Skin of body (tissue), 3 donors: ENCODE measurements at places on chromosomes 1 and 21.

GRCh38 chr1:181033799-181034451 lies at the start of gene MR1:
Gene MR1 (plus strand): TSS chr1:181033983. CDS start chr1:181034008, 25 bp downstream.
- peak; percentile 85 for DNase-seq

DNA sequence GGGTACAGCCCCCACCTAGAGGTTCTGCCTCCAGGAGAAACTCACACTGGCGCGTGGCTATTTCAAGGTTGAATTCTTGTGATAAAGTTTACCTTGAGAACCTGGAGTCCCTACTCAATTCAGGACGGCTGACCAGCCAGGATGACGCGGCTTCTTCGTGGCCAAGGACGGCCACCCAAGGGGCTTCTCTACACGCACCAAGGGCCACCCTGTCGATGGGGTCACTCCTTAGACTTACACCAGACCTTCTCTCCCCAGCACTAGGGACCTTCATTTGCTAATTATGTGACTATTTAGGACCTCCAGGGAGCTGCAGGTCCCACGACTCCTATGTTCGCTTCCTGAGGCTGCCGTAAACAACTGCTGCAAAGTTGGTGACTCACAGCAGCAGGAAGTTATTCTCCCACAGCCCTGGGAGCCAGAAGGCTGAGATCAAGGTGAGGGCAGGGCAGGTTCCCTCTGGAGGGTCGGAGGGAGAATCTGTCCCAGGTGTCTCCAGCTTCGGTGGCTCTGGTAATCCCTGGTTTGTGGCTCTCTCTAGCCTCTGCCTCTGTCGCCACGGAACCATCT lies 135.9 kb downstream of the NPHP4 start:
- no peak for DNase-seq

DNA sequence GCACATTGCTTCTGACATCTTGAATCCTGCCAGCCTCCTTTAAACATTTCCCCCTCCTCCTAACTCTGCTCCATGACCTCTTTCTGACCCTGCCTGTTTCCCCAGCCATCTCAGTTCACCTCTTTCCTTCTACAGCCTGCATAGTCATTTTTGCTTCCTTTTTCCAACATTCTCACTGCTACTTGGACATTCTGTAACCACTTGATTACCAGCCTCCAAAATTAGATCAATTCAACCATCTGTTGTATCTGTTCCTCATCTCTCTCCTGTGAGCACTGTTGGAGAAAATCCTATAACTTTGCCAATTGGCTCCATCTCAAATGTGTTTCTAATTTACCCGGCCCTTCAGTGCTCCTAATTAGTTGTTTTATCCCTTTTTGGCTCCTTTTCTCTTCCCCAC lies 27.5 kb upstream of the GPR88 start:
- peak; percentile 34 for DNase-seq

DNA sequence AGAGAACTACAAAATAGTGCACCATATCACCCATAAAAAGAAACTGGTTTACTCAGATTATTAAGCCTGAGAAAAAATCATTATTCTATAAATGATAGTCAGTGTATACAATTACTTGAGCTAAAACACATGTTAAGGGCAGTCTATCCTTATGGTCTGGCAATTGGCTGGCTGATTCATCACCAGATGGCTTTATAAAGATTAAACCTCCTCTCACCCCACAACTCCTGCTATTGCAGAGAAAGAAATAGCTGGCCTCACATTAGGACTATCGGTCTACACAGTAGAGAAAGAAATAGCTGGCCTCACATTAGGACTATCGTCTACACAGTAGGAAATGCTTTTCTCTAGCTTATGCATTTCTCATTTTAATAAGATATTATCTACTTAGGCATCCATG lies 21.2 kb downstream of the CEP170 start:
- DNase-seq: no peak

DNA sequence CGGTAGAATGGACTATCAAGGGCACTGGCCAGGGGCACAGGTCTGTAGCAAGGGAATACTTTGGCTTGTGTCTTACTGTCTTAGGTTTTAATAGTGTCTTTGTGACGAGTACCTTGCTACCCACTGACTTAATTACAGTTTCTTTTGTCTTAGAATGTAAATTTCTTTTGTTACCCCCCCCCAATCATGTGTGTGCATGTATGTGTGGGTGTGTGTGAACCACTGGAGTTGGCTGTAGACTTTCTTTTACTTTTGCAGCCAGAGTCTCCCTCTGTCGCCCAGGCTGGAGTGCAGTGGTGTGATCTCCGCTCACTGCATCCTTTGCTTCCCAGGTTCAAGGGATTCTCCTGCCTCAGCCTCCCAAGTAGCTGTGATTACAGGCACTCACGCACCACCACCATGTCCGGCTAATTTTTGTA lies 61.8 kb upstream of the CLDN14 start:
- no peak for DNase-seq

GRCh38 chr1:193762236-193762635 lies 575.8 kb upstream of the B3GALT2 start:
- no peak for DNase-seq

DNA sequence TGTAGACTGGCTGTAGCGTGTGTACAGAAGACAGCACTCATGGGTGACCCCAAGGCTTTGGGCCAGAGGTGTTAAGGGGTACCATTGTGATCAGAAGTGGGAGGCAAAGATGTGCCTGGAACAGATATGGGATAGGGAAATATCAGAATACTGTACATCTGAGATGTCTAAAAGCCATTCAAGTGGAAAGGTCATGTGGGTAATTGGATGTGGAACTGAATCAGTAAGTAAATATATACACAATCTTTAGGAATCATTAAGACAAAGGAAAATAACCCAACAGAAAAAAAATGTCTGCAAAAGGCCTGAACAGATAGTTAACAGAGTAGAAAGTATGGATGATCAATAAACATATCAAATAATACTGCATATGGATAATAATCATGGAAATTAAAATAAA lies 26.5 kb downstream of the OR13G1 start:
- DNase-seq: no peak

DNA sequence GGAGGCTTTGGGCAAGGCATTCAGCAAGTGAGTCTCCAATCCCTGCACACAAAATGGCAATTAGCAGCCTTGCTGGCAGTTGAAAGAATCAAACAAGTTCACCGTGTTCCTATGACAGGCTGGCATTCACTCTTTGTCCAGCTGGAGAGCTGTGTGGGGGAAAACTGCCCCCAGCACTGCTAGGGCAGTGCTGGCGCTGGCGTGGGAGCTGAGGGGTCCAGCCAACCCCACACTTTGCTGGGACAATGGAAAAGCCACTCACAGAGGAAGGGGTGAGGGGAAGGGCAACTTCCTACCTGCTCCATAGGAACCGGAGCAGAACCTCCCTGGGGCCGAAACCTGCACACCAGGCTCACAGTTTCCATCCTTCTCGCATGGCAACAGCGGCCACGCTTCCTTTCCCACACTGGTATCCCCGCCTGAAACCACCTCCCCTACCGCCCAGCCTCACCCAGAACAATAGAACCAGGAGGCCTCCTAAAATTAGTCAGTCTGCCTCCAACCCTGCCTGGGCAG lies 26.7 kb upstream of the KCNN3 start:
- no peak for DNase-seq

- no peak for DNase-seq
Measured at GRCh38 chr1:70892930-70893329, 154.7 kb downstream of the PTGER3 start.

GRCh38 chr1:8318436-8318835 lies 522 bp downstream of the SLC45A1 start:
- DNase-seq: no peak

- no peak for DNase-seq
Measured at GRCh38 chr1:158398818-158399514, at the start of gene OR10T2. Gene OR10T2 (minus strand): TSS chr1:158399466. CDS start chr1:158399466, 0 bp downstream.

DNA sequence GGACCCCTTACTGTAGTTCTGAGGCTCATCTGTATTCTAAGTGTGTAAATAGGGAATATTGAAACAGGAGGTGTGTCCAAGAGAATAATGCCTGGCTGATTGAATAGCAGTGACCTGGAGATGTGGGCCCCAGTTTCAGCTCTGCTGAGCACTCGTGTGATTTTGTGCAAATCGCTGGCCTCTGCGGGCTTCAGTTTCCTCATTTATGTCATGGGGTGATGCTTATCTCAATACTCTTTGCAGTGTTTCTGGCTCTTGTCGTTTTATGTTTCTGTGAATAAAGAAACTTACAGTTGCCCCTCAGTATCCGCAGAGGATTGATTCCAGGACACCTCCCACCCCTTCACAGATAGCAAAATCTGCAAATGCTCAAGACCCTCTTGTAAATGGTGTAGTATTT lies 5.0 kb downstream of the COG2 start:
- DNase-seq: no peak

DNA sequence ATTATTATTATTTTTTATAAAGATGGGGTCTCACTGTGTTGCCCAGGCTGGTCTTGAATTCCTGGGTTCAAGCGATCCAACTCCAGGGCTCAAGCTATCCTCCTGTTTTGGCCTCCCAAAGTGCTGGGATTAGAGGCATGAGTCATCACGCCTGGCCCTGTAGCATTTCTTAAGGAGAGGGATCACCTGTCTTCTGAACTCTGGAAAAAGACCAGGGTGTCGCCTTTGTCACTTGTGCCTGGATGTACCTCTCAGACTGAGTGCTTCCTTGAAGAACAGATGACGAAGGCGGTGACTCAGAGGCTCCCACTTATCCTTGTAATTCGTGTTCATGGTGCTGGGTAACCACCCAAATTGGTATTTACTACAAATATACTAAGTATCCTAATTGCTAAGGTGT lies 2.4 kb upstream of the CGN start:
- no peak for DNase-seq

GRCh38 chr1:31904339-31905092 lies 33.7 kb downstream of the PTP4A2 start:
- no peak for DNase-seq

GRCh38 chr1:192491804-192492554 lies 83.6 kb upstream of the RGS1 start:
- no peak for DNase-seq

GRCh38 chr21:37432710-37433455 lies 66.3 kb downstream of the DYRK1A start:
- no peak for DNase-seq

- no peak for DNase-seq
Measured at GRCh38 chr1:187009320-187009719, 180.6 kb downstream of the PLA2G4A start.

GRCh38 chr1:204990059-204990664 lies 52.9 kb upstream of the CNTN2 start:
- DNase-seq: no peak

- no peak for DNase-seq
Measured at GRCh38 chr1:202288177-202288576, 53.6 kb downstream of the UBE2T start.

GRCh38 chr1:157673008-157673407 lies 27.6 kb downstream of the FCRL3 start:
- DNase-seq: no peak

GRCh38 chr1:113745425-113745824 lies 13.9 kb downstream of the PHTF1 start:
- DNase-seq: no peak

DNA sequence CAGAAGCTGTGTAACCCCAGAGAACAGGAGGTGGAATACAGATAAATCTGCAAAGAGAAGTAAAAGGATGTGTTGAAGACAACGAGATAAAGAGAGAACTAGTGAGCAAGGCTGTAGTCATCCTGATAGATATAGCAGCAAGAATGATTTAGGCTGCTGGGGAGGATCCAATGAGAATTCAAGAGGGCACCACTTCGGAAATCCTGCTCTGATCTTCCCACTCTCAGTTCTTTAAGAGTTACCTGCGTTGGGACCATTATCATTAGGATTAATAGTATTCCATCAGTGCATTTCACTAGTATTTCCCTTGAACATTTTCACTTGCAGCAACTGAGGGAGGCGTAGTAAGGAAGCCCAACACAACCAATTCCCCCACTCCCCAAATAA lies at the start of gene BRINP3:
BRINP3 (minus strand) TSS at position 103 of the 387 bp plus-strand sequence.
- DNase-seq: no peak

GRCh38 chr21:25956993-25957714 lies 213.4 kb downstream of the APP start:
- no peak for DNase-seq

DNA sequence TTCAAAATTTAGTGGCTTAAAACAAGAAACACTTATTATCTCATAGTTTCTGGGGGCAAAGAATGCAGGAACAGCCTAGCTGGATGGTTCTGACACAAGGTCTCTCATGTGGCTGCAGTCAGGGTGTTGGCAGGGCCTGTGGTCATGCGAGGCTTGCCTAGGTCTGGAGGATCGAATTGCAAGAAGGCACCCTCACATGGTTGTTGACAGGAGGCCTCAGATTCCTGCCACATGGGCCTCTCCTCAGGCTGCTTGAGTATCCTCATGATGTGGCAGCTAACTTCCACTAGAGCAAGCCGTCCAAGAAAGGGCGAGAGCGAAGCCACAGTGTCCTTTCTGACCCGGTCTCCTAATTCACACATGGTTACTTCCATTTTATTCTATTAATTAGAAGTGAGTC lies 6.2 kb upstream of the NRIP1 start:
- no peak for DNase-seq

DNA sequence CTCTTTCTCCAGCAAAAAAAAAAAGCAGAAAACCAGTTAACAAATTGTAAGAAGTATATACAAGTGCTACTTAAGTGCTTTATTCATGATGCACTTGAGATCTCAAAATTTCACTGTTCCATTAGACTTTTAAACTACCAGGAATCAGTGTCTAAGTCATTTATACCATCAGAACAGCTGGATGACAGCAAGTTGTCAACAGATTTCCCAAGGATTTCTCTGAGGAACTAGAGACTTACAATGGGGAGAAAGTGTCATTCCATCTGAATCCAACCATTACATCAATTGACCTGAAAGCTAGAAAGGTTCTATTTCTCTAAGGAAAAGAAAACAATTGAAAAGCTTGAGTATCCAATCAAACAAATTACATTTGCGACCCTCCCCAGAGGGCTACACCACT lies 43.8 kb downstream of the USH2A start:
- no peak for DNase-seq
